ENCODE measurements at places on chromosomes 12 and 14. TPM values are rescaled to one million over a fixed set of nuclear protein-coding genes. Genes with fewer than 3 reads are reported as not detected.

- no peak for DNase-seq
These were observed 6.3 kb downstream of the ARHGAP9 start for GRCh38 chr12:57473392-57473791.

DNA sequence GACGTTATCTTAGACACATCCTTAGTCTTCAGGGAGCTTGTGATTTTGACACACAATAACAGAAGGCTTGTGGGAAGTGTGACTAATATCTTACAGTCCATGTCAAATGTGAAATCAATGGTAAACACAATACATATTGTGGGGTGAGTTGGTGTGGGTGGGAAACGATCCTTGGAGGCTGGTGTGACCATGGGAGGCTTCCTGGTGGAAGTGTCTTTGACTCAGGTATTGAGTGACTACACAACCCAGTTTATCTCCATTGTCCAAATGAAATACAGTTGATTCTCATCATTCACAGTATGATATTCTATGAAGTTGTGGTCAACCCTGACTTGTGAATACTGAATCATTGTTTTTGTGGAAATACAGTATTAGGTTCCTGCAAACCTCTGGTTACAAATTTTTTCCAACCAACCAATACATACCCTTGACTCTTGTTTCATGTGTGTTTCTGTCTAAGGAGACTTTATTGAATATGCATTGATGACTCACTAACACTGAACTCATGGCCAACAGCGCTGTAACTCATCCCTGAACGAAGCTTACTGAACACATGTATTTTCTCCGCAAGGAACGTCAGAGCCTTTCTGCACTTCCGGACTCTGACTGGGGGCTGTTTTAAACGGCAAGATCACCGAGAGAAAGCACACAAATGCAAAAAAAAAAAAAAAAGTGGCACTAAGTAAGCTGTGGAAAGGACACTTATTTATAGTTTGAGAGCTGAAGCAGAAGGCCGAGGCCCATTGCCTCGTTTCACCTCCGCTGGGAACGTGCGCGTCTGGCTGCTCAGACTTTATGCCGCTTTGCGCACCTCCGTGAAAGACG, 59.0 kb downstream of the CLMN start:
- no peak for DNase-seq

Gene SETD1B
- polyA plus RNA-seq: 2.1 TPM

Gene HOXC12
- polyA plus RNA-seq: not detected

DNA sequence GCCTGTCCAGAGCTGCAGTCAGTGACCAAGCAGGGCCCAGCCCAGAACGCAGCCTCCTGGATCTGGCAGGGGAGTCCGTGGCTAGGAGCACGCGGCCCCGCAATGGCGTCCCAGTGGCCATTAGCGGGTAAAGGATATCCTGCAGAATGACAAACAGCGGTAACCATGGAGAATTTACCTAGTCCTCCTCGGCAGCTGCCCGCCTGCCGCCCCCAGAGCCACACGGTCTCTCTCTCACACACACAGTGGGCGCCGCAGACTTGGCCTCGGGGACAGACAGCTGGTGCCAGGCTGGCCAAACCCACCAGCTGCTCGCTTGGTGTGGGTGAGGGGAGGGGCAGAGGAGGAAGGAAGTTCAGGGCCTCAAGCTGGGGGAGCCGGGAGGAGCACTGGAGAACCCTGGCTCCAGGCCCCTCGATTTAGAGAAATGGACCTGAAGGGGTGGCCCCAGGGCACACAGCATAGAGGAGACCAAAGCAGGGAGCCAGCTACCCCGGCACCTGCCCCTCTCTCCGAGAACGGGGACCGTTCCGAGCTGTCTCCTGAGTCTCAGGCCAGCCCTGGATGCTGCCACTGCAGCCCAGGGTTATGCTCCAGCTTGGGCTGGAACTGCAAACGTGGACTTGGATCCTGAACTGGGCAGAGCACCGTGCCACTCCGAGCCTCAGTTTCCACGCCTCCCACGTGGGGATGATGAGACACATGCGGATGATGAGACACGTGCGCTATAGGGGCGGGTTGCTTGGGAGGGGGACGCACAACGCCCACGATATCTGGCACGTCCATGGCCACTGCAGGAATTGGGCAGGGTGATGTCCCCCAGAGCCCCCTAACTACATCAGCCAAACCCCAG, 3.4 kb downstream of the CDK2AP1 start:
- DNase-seq: no peak

GRCh38 chr12:116406529-116406928, 129.0 kb upstream of the MED13L start:
- no peak for DNase-seq

Gene PLXNC1
- 2.9 TPM for polyA plus RNA-seq

Gene E2F7
- polyA plus RNA-seq: not detected
